ENCODE measurements at places on chromosomes 2 and 18.

DNA sequence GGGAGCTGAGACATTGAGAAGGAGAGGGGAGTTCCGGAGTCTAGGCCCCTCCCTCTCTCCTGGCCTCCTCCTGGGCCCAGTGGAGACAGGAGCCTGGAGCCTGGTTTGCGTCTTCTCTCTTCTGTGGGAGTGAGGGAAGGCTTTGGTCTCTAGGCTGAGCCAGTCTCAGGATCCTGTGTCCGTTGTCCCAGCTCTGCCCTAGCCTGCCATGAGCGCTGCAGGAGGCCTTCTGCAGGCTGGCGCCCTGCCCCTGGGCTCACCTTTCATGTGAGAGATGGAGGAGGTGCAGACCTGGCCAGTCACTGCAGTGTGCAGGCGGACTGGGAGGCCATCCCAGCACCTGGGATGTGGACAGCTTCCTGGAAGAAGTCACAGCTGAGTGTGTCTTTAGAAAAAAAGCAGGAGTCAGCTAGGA is 8.7 kb downstream of the IMPA2 start:
- no peak for DNase-seq

GRCh38 chr18:45785134-45785533 is 40.3 kb upstream of the SIGLEC15 start:
- DNase-seq, result no peak

GRCh38 chr2:107111623-107112022 is 225.7 kb upstream of the ST6GAL2 start:
- no peak for DNase-seq

DNA sequence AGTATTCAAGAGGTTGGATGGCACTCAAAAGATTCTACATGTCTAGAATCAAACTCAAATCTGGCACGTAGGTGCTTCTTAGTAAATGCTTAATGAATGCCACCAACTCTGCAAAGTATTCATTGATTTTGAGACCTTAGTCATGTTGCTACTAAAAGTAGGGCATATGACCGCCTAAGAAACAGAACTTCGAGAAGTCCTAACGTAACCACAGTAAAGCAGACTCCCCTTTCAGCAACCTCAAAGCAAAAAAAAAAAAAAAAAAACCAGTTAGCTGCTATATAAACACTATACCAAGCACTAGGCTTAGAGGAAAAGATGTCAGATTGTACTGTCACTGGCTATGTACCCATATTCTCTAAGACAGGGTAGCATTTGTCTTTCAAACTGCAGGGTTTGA is 33.9 kb downstream of the PTCD3 start:
- no peak for DNase-seq

- no peak for DNase-seq
These were observed 626.2 kb upstream of the CDH7 start for GRCh38 chr18:65124633-65125032.

GRCh38 chr2:234130777-234131181 is 80.3 kb downstream of the SPP2 start:
- no peak for DNase-seq
